ENCODE measurements at places on chromosomes 3 and 15. TPM values are rescaled to one million over a fixed set of nuclear protein-coding genes. Genes with fewer than 3 reads are reported as not detected.

GRCh38 chr3:197561926-197562325, 6.2 kb upstream of the BDH1 start:
- no peak for DNase-seq

DNA sequence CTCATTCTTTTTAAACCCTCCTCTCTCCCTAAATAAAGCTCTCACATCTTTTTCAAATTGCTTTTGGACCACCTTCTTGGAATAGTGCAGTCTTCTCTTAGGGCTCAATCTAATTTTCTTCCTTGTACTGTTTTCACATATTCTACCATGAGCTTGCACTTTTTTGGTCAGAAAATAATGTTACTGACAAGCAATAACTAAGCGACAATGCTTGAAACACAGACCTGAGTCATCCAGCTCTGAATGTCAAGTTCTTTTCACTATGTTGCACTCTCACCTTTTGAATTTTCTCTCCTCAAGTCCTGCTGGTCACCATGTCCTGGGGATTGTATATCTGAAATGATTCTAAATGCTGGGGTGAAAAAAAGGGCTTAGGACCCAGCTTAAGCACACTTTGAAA, 8.9 kb downstream of the TNFAIP8L3 start:
- no peak for DNase-seq

- DNase-seq = no peak
Measured at GRCh38 chr3:190083635-190084034, 37.1 kb downstream of the P3H2 start.

DNA sequence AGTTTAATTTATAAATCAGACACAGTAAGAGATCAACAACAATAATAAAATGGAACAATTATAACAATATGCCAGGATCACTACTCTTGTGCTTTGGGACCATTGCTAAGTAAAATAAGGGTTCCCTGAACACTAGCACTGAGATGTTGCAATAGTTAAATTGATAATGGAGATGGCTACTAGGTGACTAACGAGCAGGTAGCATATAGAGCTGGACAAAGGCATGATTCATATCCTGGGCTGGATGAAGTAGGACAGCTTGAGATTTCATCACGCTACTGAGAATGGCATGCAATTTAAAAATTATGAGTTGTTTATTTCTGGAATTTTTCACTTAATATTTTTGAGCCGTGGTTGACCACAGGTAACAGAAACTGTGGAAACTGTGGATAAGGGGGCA, 20.7 kb upstream of the MYZAP start:
- no peak for DNase-seq

DNA sequence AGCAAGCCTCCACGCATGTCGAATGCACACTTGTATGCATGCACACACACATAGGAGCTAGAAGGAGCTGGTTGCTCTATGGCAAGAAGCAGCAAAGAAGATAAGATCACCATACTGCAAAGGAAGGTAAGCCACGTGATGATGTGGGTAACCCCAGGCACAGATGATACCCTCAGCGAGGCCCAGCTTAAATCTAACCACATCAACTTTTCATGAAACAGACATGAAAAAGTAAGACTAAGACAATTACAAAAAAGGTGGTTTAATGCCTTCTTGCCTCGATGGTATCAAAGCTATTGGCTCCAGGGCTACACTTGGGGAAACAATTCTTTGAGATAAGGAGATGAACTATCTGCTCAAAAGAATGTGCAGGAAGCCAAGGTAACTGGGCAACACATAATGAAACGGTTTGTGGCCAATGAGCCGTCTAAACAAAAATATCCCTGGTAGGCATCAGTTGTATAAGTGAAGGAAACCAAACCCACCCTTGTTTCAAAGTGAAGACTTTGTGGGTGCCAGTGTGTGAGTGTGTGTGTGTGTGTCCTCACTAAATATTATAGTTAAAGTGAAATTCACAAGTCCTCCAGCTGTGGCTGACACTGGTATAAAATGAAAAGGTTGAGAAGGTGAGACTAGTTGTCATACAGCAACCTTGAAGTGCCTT, 365.7 kb upstream of the ICE2 start:
- DNase-seq = no peak

DNA sequence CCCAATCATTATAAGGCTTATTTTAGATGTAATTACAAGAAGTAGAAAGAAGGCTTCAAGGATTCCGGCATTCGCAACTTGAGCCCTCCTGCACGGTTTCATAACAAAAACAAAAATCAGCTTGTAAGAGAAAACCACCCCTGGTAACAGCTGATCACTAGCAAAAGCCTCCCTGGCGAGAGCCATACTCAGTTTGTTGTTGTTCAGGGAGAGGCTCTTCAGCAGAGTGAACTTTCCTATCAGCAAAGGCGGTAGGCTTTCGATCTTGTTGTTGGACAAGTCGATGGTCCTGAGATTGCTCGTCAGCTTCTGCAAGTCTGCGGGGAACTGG, 710 bp downstream of the LRRC57 start:
- DNase-seq = no peak

- DNase-seq = no peak
Measured at GRCh38 chr3:181330821-181331563, 341.5 kb upstream of the DNAJC19 start.

DNA sequence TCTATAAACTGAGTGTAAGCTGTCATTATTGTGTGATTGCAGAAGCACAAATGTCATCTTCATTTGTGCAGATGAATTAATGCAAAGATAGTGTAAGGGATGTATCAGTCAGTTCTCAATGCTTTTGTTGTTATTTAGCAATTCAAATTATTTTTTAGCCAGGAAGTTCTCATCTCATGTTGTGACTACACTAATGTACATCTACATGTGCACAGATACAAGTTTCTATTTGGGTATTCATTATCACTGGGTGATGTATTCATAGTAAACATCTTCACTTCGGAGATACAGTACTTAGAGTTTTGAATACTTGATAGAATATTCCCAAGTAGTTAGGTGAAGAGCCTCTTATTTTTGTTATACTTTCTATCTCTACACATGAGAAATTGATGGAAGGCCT, 11.1 kb downstream of the EIF2A start:
- DNase-seq = no peak

- DNase-seq = no peak
Measured at GRCh38 chr15:66907826-66908743, 157.3 kb upstream of the SMAD3 start.

DNA sequence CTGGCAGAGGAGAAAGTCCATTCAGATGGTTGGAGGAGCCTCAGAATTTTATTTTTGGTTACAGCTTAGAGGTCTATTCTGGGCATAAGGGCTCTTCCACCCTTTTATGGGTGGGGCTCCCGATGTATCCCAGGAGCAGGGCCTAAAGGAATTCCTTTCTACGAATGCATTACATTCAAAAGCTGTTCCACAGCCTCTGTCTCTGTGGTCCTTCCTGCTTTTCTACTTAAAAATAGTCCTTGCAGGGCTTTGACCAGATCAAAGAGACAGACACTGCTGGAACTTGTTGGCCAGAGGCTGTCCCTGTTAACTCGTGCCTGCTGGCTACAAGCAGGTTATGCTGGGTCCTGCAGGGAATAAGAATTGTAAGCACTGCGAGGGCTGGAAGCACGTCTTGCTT, 14.4 kb upstream of the NOX5 start:
- no peak for DNase-seq

- DNase-seq = no peak
Measured at GRCh38 chr3:56629451-56629850, 53.6 kb downstream of the TASOR start.

GRCh38 chr3:149415484-149415883, 38.0 kb upstream of the TM4SF1 start:
- DNase-seq = no peak

GRCh38 chr15:59137566-59137965, 32.6 kb downstream of the CCNB2 start:
- no peak for DNase-seq

- DNase-seq = no peak
Measured at GRCh38 chr3:101223016-101223415, 97.4 kb downstream of the IMPG2 start.

DNA sequence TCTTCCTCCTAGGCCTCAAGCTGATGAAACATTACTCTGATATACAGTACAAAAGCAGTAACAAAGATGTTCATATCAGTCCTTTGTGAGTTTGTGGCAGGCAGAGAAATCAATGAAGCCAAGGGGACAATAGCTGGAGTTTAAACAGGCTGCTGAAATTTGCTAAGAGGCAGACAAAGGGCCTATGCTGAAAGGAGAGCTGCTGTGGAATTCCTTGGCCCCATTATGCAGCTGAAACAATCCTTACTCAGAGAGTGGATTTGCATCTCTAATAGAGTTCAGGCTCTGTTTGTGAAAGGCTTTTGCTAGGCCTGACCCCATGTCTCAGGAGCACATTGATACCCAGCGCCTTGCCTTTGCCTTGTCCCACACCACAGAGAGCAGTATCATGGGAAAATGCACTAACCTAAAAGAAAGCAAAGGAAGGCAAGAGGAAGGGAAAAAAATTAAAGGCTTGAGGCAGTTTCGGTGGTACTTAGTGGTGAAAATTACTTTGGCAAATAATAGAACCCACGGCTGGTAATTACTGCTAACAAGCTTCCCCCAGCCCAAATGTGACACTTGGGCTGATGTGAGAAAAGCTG, 195.0 kb upstream of the EPHA3 start:
- DNase-seq = no peak

DNA sequence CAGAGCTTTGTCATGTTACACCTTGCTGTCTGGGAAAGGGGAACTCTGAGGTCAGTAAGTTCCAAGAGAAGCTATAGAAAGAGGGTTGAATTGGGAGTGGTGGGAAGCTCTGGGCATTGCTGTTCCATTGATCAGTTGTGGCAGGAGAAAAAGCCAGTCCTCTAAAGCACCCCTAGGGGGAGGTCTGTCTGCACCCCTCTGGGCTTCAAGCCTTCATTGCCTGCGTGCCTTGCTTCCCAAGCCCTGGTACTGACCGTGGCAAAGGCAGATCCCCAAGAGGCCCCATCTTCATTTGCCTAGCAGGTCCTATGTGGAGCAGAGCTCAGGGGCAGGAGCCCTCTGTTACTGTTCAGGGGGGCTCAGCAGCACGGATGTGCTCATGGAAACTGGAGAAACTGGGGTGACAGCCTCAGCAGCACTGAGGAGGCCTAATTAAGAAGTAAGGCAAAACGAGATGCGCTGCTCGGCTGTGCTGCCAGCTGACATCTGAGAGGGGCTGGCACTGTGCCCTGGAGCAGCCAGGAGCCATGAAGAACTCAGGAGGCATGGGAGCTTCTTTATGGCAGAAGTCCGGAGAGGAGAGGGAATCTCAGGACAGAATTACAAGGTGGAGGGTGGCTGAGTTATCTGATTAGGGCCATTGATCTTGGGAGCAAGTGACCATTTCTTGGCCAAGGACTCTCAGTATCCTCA, 270.9 kb downstream of the RPLP1 start:
- DNase-seq = no peak

DNA sequence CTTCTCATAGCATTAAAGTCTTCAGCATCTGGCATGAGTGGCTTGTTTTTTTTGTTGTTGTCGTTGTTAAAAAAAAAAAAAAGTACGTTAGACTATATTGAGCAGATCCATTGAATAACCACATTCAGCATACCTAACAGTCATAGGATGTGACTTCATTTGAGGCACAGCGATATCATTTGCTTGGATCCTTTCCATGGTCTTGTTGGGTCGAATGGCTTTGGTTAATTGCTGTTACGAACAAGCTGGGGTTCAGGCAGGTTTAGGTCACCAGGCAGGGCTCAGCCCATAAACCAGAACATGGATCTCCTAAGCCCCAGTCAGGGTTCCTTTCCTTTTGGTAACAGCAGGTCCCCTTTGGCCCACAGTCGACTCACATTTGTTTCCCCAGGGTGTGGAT, 76.2 kb downstream of the POLR2M start:
- no peak for DNase-seq

GRCh38 chr15:87120555-87120954, 1040.9 kb downstream of the AGBL1 start:
- no peak for DNase-seq

DNA sequence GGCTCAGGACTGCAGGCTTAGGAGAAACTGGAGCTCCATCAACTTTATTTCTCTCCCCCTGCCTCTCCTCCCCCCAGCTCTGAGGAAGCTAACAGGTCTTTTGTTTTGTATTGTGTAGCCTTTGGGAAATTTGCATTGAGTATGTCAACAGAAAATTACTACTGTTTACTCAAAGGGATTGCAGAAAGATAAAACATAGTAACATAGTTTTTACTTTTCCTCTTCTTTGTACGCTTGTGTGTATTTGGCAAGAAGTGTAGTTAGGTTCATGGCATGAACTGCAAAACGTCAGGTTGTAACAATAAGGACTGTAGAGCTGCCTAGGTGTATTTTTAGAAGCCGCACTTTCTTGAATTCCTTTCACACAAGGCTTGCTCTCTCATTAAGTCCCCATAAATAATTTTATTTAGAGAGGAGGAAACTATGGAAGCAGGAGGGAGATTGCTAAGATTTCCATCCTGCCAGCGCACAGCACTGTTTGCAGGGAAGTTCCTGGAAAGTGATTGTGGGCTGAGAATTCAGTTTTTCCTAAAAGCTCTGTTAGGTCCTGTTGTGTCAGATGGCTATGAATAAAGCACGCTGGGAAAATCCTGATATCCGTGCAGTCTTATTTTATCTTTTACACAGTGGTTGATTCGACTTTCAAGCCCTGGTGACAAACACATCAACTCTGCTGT, 21.1 kb upstream of the SATB1 start:
- DNase-seq = no peak

- DNase-seq = no peak
Measured at GRCh38 chr3:12758025-12758781, 856 bp downstream of the TMEM40 start.

DNA sequence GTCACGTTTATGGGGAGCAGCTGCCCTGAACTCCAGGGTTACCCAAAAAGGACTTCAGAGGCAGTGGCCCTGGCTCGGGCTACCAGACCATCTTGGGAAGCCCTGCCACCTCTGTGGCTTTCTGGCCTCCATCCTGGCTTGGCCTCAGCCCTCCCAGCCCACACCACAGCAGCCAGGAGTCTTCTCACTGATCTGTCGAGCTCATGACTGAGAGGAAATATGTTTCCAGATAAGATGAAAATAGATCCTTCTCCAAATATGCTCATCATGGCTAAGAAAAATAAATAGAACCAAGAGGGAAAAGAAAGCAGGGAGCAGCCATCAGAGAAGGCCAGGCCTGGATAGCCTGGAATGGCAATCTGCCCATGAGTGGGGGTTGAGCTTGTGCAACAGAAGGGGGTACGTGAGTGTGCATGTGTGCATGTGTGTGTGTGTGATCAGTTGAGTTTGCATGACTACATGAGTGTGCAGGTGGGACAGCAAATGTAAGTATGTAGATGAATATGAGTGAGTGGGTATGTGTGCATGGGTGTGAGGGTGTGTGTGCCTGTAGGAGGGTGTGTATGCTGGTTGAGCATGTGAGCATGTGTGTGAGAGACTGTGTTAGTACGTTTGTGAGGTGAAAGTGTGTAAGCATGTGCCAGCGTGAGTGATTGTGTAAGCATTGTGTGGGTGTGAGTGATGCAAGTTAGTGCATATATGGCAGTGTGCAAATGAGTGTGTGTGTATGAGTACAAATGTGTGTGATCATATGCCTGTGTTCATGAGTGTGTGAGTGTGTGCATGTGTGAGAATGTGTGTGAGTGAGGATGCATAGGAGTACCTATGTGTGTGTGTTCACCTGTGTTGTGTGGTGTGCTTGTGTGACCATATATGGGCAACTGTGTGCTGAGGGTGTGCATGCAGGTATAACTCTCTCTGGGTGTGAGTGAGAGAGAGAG, 9.9 kb upstream of the RFT1 start:
- DNase-seq = no peak

Gene CHRNA7
- 4.4 TPM for total RNA-seq

Gene HIGD1A
- total RNA-seq = 117 TPM

Gene ASB14
- total RNA-seq = not detected

Gene APBA2
- 108 TPM for total RNA-seq

Gene CCNL1
- 104 TPM for total RNA-seq

Gene TRIM69
- total RNA-seq = 35.6 TPM

Gene MCCC1
- total RNA-seq = 37.1 TPM

Gene NR2E3
- 0.16 TPM for total RNA-seq

Gene EOMES
- total RNA-seq = 14.5 TPM

Gene THRB
- total RNA-seq = 44.5 TPM

Gene ITIH1
- 0.94 TPM for total RNA-seq

Gene FAM81A
- 93.1 TPM for total RNA-seq

Measured in occipital lobe (tissue), 3 donors.